ENCODE measurements at places on chromosomes 13 and 19.

DNA sequence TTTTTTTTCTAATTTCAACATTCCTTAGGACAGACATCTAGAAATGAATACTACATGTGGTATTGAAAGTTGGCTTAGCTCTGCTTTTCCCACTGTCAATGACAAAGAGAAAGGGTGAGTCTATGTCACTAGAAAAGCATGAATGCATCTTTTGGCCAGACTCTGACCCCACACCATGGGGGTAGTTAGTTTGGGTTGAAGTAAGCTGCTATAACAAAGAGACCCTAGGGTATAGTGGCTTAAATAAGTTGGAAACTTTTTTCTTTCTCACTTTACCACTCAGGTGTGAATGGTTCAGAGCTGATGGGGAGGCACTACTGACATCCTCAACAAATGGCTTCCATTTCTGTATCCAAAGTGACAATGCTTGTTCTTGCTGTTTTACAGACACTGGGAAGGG, 161.5 kb downstream of the DLEU7 start:
- no peak for DNase-seq

DNA sequence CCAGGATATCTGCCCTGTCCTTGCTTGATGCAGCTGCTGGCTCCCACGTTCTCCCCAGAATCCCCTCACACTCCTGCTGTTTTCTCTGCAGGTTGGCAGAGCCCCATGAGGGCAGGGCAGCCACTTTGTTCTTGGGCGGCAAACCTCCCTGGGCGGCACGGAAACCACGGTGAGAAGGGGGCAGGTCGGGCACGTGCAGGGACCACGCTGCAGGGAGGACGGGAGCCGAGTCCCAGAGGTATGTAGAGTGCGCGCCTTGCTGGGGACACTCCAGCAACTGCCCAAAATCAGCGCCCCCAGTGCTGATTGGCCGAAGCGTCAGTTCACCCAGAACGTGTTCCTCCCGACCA, 30.3 kb upstream of the MIER2 start:
- no peak for DNase-seq

DNA sequence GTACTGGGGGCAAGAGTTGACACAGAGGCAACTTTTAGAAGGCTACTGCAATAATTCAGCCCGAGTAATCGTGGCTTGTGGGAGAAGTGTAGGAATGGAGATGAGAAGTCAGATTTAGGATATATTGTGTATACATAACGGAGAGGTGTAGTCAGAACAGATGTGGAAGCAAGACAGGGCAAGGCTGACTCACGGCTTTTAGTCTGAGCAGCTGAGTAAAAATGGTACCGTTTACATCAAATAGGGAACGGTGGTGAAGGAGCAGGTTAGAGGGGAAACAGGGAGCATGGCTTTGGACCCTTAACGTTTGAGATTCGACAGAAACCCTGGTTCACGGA, 796 bp upstream of the LSM14A start:
- no peak for DNase-seq

GRCh38 chr19:30920222-30920621, 429.0 kb downstream of the TSHZ3 start:
- DNase-seq: no peak

DNA sequence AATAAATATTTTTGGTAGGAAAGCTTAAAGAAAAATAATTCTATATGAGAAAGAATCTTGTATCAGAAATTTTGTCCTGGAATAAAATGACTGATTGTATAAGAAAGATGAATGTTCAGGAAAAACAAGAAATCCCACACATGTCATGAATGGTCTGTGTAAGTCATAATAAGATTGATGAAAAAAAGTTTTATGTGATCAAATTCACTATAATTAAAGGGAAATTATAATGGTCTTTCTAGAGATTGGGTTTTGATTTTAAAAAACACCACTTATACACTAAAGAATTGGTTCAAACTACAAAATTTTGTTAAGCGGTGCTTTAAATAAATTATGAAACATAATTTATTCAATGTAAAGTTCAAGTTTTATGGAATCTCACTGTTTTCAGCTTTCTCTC, 7.2 kb upstream of the ZNF841 start:
- DNase-seq: no peak

DNA sequence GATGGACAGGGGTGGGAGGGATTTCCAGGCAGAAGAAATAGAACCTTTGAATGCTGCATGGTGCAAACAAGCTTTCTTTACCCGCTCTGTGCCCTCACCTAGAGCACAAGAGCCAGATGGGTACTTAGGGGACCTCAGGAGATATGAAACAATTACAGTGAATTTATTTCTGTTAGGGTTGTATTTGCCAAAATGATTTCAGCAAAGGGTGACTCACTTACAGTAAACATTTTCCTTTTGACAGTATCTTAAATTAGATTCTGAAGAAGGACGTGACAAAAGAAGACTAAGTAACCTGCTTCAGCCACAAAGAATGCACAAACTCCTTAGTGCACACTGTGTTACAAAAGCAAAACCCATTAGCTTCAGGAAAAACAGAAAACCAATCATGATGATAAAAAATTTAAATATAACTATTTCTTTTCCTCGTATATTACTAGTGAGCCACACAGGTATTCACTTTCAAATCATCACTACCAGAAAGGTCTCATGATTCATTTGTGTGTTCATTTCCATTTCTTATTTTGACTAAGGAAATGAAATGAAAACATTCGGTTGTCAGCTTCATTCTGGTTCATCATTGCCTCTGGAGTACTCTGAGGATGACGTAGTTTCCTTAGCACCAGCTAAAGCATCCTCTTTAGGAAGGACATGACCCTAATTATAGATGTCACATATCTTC, 158.8 kb downstream of the NHLRC3 start:
- no peak for DNase-seq

DNA sequence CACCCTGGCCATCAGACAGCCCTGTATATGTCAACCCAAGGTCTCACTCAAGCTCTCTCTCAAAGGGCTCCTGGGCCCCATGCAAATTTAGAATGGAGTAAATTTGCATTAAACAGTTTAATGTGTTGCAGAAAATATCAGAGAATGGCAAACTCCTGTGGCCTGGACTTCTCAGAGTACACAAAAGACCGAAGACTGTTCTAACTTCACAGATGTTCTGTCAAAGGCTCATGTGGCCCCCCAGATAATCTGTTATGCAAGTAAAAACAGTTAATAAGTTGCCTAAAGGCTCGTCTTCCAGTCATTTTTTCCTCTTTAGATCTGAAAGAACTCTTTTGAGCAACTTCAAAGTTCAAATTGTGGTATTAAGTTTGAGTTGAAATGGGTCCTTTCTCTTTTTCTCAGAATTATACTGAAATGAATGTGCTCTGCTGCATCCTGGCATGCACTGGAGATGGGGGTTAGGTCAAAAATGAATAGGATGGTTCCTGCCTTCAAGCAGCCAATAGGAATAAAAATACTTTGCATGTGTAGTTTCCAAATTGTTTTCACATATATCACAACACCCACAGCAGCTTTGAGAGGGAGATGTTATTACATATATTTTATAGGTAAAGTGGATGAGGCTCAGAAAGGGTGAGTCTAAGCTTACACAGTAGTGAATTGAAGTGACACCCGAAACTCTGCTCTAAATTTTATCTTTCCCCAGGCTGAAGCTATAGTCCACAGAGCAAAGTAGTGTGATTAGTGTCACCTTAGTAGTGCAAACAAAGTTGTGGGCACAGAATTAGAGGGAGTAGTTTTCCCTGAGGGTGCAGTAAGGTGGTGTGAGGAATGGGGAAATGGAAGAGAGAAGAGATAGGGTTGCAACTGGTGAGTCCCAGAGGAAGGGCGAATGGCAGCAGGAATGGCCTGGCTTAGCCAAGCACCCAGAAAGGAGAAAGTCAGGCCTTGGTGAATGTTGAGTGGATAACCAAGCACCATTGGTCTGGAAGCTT, 205.0 kb upstream of the RFC3 start:
- DNase-seq: no peak

DNA sequence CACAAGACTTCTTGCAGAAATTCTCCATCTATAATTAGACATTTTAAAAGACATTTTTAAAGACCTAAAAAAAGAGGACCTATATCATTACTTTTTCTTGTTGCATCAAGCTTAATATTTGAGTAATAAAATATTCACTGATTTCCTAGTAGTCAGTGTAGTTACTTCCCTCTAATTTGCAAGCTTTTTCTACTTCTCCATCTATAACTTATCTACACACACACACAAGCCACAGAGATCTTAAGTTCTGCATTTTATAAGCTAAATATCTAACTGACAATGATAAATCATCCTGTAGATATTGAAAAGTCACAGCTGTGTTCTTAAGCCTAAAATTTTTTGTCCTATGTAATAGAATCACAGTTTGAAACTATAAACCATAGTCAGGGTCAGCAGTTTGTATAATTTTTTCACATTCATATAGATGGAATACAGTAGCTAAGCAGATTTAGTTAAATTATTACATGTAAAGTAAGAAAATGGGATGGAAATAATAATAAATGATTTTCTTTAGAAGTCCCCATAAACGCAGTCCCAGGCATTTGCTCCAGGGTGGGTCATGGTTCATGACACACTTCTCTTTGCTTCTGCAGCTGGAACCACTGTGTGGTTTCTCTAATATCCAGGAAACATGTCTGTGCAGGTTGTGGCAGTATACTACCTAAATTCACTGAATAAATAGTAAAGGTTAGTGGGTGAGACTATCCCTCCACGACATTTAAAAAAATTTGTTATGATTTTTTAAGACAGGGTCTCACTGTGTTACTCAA, 60.2 kb downstream of the ESD start:
- DNase-seq: no peak
